Stimulated activated naive CD4-positive, alpha-beta T cell (primary cell): ENCODE measurements at places on chromosomes 12 and 14.

DNA sequence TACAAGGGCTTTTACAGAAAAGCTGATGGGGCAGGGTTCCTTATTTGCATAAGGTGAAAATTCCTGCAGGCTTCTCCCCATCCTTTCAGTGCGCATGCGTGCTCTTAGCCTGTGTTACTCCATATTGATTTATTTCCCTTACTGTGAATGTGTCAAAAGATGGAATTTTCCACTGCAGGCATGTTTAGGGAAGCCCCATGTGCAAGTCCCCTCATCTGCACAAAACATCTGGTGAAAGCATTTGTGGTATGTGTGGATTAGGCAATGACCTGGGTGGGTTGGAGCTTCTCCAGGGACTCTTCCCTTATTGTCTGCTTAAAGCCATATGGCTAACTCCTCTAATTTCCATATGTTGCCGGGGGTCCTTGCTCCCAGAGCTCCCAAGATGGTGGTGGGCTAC is 912.7 kb upstream of the LRFN5 start:
- DNase-seq: no peak

DNA sequence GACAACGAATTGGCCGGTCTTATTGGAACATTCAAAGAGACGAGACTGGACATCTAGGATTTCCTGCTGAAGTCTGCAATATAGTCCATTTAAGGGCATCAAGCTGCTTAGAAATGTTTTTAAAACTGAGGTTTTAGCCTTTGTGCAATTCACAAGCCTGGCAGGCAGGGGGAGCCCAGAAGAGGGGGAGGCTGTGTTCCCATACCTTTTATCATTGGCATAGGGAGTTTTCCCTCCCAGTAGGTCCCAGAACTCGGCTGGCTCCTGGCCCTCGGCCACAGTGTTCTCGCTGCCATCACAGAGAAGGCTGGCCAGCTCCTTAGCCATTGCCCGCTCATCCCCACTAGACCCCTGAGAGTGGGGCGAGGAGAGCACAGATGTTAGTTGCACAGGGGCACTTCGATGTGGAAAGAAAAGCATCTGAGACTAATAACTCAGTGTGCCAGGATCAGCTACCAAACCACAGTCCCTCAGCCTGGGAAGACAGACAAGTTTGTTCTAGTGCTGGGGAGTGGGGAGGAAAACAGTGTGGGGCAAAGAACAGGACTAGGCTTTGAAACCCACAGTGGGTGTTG is 15.1 kb downstream of the AVIL start:
- DNase-seq: peak; percentile 12

DNA sequence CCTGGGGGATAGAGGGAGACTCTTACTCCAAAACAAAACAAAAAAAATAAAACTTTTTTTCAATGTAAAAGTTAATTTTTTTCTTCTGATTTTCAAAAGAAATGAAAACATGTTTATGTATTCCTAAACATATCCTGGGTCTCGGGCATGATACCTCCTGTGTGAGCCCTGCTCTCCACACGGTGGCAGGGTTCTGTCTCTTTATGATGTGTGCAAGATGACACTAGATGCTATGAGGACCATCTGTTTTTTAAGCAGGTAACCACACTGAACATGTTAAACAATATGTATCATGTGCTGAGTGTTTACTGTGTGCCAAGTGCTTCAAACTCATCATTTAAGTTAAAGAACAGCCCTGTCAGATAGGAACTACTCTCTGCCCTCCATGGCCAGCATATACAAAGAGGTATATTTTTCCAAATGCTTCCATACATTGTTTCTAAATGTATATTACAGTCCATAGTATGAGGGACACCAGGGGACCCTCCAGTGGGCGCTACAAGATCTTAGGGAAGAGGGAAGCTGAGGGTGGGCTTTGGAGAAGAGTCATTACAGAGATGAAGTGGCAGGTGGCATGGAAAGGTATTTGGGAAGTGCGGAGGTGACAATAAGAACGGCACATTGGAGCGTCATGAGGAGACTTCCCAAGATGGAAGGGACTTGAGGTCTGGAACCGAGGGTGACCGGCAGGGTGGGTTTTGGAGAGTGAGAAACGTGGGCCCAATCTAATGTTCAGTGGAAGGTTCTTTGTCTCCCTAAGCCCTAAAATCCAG is 28.5 kb downstream of the FOS start:
- no peak for DNase-seq

- DNase-seq: no peak
Observed at GRCh38 chr12:108205864-108206263, 76.8 kb downstream of the WSCD2 start.

DNA sequence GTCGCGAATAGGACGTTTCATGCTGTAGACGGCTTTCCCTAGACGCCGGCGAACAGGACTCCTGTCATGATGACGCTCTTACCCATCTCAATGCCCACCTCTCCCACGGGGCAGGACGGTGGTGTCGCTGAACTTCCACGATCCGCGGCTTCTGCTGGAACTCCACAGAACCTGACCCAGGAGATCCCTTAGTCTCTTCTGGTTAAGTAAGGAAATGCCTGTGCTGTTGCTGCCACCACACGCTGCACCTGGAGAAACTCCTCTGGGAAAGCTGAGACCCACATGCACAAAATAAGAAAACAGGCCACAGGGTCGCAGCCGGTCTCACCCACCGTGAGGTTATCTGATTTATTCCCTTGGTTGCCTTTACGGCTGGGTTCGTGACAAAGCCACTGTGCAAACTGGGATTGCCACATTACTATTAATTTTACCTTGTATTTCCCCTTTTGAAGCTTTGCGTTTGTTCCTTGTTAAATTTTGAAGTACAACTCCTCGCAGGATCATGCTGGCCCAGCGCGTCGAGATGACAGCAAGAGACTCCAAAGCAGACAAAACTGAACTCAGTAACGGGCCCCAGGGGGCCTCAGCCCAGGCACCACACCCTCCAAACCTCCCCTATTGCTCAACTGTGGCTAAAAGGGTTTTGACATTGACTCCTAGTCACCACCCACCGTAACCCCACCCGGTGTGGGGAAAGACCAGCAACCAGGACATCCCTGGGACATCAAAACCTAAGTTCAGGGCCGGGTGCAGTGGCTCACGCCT is 9.2 kb upstream of the MMP17 start:
- DNase-seq: no peak

GRCh38 chr12:124512667-124513296 is 54.6 kb downstream of the NCOR2 start:
- no peak for DNase-seq

GRCh38 chr12:126915309-126915708 is 1351.7 kb upstream of the TMEM132C start:
- DNase-seq: no peak

DNA sequence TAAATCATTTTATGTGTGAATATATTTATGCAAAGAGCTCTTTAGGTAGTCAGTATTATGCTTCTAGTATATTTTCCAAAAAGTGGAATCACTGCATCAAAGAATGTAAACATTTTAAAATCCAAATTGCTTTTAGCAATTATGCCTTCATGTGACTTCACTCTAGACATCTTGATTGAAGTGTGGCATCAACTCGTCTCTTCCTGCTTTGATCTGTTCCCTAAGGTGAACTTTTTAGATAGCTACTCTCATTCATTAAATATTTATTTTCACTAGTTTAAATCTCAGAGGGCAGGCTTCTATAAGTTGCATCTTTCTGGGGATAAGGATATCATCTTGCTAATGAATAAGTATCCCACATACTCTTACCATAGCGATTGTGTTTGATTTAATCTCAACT is 39.2 kb downstream of the DHRS2 start:
- DNase-seq: no peak

DNA sequence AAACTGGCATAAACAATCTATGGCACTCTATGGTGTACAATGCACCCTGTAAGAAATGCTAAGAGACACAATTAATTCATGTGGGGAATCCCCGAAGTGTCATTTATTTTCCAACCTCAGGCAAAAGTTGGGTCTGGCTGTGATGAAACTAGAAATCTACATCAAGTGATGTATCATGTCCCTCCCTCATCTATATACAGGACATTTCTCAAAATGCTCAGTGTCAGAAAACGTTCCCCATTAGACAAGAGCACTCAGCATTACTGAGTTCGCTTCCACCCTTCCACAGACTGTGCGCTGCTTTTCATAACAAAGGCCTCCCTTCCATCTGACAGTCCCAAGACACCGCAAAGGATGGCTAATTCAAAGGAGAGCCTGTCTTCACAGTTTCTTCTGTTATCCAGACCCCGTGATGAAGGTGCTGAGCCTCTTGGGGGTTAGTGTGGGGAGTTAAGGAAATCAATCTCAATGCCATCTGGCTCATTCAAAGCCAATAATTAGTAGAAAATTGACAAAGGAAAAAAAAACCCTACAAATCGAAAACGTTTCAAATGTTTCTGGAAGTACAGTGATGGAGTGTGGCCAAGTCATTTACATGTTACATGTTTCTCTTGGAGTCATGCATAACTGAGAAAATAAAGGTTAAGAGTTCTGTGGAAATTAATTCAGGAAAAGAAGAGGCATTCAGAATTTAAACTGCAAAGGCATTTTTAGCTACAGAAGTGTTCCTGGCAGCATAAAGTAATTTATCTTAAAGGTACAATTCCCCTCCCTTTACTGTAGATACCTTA is 7.5 kb downstream of the CCDC88C start:
- no peak for DNase-seq

- no peak for DNase-seq
Observed at GRCh38 chr12:41564816-41565215, 376.7 kb downstream of the PDZRN4 start.

DNA sequence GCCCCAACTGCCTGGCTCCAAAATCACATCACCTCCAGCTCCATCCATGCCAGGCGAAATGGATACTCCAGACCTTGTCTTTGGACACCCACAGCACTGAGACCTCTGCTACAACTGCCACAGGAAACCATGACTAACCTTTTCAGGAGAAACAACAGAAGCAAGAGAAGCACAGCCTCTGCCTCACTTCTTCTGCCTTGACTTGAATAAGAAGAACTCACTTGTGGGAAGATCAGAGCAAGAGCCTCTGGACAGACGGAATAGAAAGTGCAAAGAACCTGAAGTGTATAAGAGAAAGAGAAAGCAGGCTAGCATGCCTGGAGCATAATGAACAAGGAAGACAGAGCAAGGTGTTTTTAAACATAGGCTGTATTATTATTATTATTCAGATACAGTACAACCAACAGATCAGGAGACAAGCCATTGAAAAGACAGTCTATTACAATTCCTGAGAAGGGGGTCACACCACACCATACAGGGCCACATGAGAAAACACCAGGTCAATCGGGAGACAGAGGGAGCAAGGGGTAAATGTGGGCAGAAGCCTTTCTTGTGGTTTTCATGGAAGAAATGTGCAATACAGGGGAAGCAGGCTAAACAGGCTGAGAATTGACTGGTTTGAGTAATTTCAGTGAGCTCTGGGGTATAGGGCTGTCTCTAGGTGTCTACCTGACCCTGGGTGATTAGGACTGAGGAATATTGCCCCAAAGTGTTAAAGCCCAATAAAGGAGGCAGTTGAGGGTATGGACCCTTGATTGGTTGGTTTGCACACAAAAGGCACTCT is 7.4 kb upstream of the OR10P1 start:
- no peak for DNase-seq

DNA sequence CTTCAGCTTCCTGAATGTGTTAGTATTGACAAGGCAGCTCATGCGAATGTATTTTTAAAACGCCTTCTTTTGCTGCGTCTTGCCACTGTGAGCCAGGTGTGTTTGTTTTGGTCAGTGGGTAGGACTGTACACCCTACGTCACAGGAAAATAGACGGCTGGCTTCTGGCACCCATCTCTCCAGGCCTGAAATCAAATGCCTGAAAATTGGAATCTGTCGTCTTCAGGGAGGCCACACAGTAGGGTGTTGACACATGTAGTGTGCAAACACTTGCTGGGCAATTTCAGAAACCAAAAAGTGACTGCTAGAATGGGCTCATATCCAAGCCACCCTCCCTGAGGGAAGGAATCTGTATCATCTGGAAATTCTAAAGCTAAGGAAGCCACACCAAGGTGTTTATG is 209.3 kb downstream of the TTC8 start:
- no peak for DNase-seq

DNA sequence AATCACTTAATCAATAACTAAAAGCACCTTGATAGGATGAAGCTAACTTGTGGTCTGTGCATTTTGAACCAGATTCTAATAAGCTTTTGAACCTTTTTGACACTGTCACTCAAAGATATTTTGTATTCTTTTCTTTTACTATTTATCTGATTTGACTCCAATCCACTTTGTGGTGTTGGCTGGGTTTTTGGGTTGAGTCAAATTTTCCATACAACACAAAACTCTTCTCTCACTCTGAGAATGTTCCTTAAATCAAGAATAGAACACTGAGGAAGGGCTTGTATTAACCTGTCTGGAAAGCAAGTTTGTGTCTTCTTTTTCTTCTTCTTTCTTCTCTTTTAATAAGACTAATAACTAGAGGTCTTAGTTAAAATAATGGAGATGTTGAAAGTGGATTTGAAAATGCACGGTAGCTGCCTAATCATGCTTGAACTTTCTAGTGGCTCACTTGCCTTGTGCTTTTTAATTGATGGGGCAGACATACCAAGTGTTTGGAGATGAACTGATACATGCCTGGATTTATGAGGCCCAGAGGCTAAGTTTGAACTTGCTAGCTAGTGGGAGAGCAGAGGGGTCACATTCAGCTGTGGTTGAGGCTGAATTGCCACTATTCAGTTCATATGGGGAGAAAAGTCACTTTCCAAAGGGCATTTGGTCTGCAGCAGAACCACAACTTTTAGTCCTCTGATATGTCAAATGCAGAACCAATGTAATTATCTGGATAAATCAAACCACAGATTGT is 93.5 kb upstream of the PTHLH start:
- DNase-seq: no peak

GRCh38 chr14:92122761-92123160 is 992 bp downstream of the CPSF2 start:
- no peak for DNase-seq

DNA sequence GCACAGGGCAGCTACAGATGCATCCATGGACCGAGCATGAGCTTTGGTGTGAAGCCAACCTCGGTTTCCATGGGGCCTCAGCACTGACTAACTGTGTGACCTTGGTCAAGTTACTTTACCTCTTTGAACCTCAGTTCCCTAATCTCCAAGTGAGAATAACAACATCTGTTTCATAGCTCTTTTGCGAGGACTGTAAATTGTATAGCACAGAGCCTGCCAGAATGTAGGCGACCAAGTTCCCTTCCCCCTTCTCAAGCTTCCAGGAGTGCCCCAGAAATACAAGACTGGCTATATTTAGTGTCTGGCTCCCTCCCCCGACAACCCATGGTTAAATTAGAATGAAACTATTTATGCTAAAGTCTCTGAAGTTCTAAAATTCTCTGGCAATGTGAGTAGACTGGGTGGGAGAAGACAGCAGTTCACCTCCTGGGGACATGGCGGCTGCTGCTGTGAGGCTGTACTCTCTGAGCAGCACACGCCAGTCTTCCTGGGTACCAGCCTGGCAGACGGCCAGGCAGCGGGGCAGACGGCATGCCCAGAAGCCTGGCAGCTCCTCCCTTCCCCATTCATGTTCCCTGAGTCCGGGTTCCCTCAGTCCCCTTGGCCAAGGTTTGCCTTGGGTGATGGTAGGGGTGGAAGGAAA is 22.0 kb upstream of the TMED10 start:
- no peak for DNase-seq

GRCh38 chr12:41739066-41739465 is 405.6 kb downstream of the GXYLT1 start:
- no peak for DNase-seq

- DNase-seq: no peak
Observed at GRCh38 chr14:23402296-23403138, 5.6 kb downstream of the MYH6 start.

GRCh38 chr12:18400186-18400585 is 138.9 kb downstream of the PIK3C2G start:
- no peak for DNase-seq
